ENCODE measurements at places on chromosomes 11 and 22.
A peak's percentile ranks its signal among the peaks of the same experiment; 100 is the strongest.

- DNase-seq, result no peak
These were observed 510.6 kb upstream of the RAG2 start for GRCh38 chr11:37108436-37109285.

DNA sequence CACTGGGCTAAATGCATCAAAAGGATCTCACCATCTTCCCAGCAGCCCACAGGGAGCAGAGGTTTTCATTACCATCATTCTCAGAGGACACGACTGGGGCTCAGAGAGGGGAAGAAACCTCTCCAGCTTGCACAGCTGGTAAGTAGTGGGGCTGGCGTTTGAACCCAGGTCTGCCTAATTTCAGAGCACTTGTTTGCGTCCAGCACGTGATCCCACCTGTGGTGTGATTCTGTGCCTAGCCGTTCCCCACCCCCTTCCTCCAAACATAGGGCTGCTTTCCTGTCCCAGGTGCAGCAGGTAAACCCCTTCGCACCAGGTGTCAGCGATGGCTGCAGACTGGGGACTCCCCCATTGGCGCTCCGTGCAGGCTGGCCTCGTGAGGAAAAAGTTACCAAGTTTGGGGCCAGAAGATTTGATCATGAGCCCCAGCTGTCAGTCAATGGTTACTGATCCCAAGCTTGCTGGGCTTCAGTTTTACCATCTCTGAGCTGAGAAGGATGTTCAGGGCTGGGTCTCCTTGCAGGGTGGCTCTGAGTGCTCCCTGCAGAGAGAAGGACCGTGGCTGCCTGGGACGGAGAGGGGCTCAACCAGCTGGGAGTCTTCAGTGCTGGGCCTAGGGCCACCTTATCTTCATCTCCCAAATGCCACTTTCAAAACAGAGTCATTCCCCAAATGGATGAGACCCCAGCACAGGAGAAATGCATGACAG lies 445.6 kb downstream of the TBC1D22A start:
- no peak for DNase-seq

DNA sequence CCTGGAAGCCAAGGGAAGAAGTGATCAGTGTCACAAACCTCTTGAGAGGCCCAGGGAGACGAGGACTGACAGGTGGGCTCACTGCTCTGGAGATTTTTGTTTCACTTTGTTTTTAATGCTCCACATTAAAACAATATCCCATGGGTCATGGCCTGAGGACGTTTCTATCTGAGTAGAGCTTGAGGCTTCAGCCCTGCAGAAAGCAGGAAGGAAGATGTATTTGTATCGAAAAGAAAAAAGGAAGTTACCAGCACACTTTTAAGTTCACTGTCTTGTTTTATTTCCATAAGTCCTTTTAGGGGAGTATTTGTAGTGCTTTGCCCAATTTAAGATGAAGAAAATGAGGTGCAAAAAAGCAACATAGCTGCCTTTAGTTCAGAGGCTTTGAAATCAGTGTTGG lies 191.1 kb downstream of the GRIK4 start:
- DNase-seq, result no peak

DNA sequence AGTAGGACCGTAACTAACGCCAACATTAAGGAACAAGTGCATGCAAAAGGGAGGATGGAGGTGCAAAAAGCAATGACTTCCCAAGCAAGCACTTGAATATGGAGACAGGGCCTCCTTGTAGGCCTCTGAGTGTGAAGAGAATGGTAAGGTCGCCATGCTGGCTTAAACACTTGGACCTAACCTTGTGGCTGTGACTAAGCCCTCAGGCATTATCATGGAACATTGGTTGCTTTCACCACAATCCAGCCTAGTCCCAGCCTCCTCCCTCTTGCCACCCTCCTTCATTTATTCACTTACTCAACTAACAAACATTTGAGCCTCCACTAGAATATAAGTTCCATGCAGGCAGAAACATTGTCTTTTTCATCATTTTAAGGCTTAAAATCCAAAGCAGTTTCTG lies 11.9 kb upstream of the SYTL2 start:
- no peak for DNase-seq

DNA sequence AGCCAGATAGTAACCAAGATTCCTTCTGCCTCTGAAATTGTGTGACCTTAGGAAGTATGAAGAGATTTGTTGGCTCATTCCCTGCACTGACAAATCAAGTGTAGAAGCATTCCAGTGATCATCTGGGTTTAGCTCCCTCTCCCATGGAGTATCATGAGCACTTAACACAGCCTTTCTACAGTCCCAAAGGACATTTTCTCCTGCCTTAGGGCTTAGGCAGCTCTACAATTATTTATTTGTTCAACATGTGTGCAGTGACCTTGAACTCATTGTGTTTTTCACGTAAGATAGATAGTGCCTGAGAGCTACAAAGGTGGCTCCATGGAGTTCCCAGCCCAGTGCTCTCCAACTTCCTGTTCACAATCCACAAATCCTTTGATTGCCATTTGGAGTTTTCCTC lies 94.8 kb upstream of the FAT3 start:
- no peak for DNase-seq

DNA sequence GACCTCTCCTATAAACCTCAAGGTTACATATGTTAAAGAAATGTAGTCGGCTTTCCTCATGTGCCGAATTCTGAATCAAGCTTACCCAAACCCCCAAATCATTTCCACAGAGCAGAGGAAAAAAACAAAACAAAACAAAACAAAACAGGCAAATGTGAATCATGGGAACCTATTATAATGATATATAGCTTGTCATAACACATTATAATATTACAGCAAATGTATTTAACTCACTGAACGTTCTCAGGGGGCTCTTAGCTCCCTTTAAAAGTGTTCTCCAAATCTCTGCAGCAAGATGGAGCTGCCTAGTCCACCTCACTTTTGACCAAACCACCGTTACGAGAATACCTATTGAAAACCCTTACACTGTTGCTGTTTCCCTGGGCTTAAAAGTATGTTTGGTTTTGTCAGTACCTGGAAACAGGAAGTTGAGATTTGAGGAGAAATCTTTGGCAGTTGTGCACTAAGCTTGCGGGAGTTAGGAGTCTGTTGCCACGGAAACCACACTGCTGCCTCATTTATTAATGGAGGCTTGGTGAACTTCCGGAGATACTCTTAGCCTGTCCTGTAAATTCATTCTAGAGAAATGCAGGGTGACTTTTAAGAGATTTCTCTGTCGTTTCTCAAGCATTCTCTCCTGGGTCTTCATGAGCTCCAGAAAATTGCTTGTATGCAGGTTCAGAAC lies 167.0 kb upstream of the RASSF10 start:
- peak; percentile 50 for DNase-seq

DNA sequence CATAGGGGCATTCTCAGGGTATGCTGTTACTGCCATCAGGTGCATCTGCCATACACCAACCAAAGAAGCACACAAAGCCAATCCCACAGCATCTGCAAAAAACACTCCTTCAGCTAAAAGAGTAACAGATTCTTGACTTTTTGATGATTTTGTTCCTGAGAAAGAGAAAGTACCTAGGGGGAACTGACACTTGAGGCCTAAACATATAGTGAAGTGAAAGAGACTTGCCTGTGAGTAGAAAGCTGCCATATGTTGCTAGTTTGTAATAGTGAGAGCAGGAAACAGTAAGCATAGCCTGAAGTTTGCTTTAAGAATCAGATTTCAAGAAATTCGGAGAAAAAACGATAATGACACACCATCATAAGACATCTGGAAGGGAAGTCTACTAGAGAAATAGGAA lies 97.9 kb upstream of the CTSC start:
- no peak for DNase-seq

DNA sequence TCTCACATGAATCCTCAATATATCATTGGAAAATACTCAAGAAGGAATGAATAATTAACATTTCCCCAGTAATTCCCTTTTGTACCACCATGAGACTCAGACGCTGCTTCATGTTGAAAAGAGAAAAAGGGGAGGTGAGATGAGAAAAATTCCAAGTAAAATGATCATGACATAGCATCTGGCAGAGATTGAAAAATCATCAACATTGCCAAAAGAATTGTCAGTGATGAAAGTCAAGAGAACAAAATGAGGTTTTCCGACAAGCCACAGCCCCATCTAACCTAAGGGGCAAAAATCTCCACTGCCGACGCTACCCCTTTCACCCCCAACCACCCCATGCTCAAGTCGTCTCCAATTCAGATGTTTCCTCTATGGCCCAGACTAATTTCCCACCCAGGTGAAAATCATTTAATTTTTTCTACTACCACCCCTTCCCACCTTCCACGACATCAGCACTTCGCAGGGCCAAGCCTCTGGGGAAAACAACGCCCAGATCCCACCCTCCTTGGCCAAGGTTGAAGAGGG lies 1.2 kb downstream of the RAB6A start:
- DNase-seq, result no peak

DNA sequence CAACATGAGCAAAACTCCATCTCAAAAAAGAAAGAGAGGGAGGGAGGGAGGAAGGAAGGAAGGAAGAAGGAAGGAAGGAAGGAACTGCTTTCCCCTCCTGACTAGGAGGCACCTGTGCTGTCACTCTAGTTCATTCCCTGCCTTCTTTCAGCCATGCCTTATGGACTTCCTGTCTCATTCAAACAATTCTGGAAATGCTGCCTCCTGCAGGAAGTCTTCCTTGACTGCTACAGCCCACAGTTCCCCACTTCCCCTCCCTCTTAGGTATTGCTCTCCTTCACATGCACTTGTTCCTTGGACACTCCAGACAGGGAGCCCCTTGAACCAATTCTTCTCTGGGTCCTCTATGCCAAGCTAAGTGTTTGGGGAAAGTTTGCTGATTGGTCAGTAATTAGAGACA lies 31.6 kb upstream of the WNT11 start:
- DNase-seq, result no peak

- no peak for DNase-seq
These were observed 38.3 kb downstream of the USP35 start for GRCh38 chr11:78226684-78227680.

GRCh38 chr22:50171965-50172421 lies 1.5 kb downstream of the PANX2 start:
- no peak for DNase-seq

- DNase-seq, result no peak
These were observed 43.7 kb downstream of the MAML2 start for GRCh38 chr11:96299155-96299888.

GRCh38 chr11:83978942-83979341 lies 692.8 kb upstream of the CCDC90B start:
- no peak for DNase-seq

DNA sequence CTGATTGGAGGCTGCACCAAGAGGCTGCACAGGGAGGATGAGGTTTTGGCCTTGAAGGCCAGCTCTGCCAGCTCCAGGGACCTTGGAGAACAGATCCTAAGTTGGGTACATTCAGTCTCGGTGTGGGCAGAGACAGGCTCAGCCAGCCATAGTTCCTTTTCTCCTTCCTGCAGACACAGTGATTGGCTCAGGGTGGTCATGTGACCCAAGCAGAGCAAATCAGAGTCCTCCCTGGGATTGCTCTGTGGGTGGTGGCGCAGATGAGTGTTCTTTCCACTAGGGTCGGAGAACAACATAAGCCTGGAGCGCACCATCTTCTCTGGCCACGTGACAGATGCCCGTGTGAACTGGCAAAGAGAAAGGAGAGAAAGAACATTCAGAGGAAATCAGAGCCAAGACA lies 47.1 kb upstream of the CCND1 start:
- no peak for DNase-seq

DNA sequence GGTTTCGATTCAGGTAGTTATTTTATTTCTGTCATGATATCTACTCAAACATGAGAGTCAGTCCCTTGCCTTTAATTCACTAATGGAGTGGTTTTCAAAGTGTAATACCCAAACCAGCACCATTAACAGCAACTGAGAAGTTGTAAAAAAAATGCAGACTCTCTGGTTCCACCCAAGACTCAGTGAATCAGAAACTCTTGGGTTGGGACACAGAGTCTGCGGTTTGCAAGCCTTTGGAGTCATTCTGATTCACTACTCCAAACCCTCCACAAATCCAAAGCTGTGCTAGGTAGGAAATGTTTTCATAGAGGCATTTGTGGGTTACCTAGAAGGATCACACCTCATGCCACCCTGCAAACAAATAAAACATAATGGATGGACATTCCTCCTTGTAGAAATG lies 340.1 kb downstream of the NTM start:
- DNase-seq, result no peak

DNA sequence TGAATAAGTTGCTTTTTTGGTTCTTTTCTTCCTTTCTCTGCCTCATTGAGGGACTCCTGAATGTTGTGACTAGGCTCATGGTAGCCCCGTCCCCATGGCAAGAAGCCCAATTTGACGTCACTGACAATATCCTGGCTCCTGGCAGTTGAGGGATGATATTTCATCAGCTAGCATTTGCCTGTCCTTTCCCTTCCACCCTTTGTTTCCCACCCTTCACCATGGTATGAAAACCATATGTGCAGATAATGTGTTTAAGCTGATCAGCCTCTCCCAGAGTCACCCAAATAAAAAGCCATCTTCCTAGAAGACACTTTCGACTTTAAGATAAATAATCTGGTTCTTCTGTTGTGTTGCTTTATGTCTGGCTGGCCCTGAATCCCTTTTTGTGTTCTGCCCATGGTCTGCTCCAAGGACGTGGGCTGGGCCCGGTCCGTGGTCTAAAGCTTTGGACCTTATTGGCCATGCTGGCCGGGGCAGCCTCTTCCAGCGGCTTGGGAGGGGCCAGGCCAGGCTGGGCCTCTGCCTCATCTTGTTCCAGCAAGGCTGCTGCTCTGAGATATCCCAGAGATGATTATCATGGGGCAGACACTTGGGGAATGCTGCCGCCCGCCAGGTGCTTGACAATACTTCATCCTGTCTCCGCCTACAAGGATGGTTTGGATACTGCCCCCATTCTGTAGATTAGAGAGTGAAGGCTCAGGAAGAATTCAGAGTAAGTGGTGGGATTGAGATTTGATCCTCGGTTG lies 5.1 kb downstream of the TSPAN18 start:
- DNase-seq, result no peak

DNA sequence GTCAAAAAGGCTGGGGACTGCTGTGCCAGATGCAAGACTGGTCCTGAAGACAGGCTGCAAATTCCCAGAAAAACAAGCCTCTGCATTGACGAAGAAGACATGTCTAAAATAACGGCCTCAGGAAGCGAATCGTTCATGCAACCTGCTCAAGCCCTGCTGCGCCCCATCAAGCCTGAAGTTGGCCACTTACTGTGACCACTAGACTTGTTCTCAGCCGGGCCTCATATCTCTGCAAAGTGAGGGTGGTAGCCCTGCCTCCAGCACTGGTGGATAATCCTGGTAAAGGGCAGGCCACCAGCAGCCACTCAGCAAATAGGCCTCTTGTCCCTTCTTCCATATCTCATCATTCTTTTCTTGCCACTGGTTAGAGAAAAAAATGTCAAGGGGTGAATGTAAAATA lies 11.8 kb downstream of the LTO1 start:
- no peak for DNase-seq

GRCh38 chr11:119940401-119940976 lies 197.4 kb downstream of the TRIM29 start:
- no peak for DNase-seq

GRCh38 chr11:131886201-131886600 lies 515.8 kb downstream of the NTM start:
- DNase-seq, result no peak

GRCh38 chr22:26894362-26894761 lies 237.0 kb downstream of the MIAT start:
- no peak for DNase-seq
